ENCODE measurements at places on chromosomes 1 and 21.

GRCh38 chr1:224256640-224257039 lies 73.3 kb downstream of the NVL start:
- DNase-seq, result no peak

GRCh38 chr1:6198646-6199297 lies 623 bp downstream of the RPL22 start:
- DNase-seq, result no peak

DNA sequence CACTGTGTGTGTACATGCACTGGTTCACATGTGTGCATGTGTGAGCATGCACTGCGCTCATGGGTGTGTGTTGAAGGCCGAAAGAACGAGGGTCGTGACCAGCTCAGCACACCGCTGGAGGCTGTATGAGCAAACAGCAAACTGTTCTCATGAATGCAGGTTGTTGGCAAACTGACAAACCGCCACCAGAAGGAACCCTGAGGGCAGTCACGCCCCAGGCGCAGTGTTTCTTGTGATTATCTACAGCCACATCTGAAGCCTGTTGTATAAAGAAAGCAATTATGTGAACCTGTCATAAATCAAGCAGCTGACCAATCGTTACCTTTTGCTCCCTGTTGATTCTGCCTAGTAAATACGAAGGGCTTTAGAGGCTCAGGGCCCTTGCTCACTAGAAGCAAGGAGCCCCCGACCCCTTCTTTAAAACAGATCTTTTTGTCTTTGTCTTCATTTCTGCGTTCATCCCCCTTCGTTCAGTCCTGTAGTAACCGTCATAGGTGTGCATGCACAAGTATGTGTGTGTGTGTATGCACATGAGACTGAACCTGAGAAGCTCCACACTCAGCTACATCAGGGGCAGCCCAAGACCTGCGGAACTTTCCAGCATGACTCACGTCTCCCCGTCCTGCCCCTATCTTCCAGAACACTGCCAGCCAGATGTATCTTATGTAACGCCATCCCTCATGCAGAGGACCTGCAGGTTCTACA lies 16.8 kb upstream of the RIPK4 start:
- no peak for DNase-seq

- no peak for DNase-seq
These were observed 65.5 kb upstream of the WNT4 start for GRCh38 chr1:22208268-22208972.

- DNase-seq, result no peak
These were observed 418.6 kb upstream of the PROX1 start for GRCh38 chr1:213568929-213569815.
